ENCODE measurements at places on chromosomes 12 and 14.

GRCh38 chr12:119780786-119781434, 96.2 kb downstream of the CIT start:
- peak; percentile 40 for DNase-seq

GRCh38 chr12:64110864-64111263, 111.2 kb downstream of the KICS2 start:
- DNase-seq, result no peak

GRCh38 chr12:66320996-66321395, 18.7 kb downstream of the HELB start:
- peak; percentile 3 for DNase-seq

GRCh38 chr12:55676707-55677106, 31.0 kb downstream of the ITGA7 start:
- no peak for DNase-seq

- DNase-seq, result no peak
Measured at GRCh38 chr12:71653137-71653536, 10.5 kb downstream of the ZFC3H1 start.

DNA sequence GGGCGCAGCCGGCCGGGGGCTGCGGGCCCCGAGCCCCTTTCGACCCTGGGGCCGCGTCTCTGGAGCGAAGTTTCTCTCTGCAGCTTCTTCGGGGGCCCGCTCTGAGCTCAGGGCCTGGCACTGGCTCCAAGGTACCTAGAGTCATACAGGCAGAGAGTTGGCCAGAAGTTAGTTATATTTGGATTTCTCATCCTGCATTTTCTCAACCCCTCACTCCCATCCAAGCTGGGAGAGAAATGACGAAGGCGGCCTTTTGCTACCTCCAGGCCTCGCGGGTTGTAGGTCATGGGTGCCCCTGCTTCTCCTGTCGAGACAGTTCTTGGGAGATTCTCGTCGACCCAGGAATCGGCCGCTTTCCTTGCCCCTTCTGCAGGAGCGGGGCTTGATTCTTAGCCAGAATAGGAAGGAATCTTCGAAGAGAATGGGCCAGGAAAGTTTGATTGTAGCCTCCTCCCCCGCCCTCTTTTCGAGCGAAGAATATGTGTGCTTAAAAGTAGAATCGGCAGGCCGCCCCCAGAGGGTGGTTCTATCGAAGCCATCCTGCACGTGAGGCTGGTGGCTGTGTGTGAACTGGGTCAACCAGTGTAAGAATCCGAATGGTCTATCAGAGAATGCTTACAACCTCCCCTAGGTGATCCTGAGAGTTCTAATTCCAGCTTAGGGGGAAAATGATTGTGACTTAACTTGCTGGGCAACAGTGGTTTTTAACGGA, 785 bp downstream of the MLEC start:
- peak; percentile 36 for DNase-seq

GRCh38 chr12:100867639-100868393, 73.2 kb downstream of the ANO4 start:
- no peak for DNase-seq

DNA sequence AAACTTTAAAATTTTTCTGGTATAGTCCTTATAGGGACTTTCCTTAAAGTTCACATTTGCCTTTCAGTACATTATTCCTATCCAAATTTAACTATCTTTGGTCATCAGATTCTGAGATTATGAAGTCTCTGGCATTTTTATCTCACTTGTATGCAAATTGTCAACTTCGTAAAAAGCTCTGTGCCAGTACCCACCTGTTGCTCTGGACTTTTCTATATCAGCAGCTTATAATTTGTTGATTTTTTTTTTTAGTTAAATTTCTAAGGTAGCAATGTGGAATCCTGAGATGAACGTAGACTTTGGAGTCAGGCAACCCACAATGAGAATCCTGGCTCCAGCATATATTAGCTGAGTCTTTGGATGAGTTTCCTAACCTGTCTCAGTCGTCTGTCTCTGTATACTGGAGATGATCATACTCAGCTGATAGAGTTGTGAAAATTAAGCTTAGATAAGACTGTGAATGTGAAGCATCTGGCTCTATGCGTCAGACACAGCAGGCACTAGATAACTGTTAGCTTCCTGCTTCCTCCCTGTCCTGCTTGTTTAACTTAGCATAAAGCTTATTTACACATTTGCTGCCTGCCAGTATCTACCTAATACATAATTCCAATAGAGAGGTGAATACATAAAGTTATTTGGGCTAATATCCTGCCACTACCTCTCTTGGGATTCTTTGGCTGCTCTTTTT, 59.8 kb downstream of the MARK3 start:
- DNase-seq, result no peak

GRCh38 chr14:58296726-58297125, 1.6 kb upstream of the ARID4A start:
- peak; percentile 24 for DNase-seq

GRCh38 chr14:95533391-95533821, 1.4 kb upstream of the GLRX5 start:
- DNase-seq, result peak; percentile 76

DNA sequence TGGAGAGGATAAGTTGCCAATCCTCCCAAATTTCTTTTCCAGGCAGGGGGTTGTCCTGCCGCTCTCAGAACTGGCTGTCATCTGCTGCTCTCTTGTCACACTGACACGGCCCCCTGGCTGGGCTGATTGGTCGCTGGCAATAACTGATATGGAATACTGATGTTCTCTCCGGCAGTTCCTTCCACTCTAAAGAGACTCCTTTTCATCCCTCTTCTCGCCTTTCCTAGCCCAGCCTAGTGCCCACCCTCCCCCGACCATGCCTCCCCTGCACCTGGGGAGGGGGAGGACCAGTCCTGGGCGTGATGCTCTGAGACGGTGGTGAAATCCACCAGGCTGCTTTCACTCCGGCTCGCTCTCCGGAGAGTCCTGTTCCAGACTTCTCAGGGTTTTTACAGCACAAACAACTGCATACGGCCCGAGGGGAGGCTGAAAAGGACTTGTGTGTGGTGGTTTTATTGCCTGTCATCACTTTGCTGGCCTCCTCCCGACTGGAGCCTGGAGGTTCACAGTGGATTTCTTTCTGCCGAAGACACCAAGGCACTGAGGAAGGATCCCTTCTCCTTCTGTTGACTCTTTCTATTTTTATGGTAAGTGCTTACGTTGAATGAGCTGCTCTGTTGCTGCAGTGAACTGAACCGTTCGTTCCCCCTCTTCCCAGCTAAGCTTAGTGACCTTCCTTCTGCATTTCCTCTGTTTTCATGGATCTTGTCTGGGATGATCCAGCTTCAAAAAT, at the start of gene ANO4:
Gene ANO4, plus strand, starts transcription at position 336 of the 733 bp plus-strand sequence. CDS start 107,010 bp downstream, outside the sequence.
- DNase-seq, result no peak
